ENCODE measurements at places on chromosomes 4 and X. TPM values are rescaled to one million over a fixed set of nuclear protein-coding genes. Genes with fewer than 3 reads are reported as not detected.

The NUDT10 gene
- total RNA-seq = not detected

The UGT8 gene
- not detected for total RNA-seq

The C1QTNF7 gene
- total RNA-seq = not detected

The FATE1 gene
- total RNA-seq = not detected

DNA sequence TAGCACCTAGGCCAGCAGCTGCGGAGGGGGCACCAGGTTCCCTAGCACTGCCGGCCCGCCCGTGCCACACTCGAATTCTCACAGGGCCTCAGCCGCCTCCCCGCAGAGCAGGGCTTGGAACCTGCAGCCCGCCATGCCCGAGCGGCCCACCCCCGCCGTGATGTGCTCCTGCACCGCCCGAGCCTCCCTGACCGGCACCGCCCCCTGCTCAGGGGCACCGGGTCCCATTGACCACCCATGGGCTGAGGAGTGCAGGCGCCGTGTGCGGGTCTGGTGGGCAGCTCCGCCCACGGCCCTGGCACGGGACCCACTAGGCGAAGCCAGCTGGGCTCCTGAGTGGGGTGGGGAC lies 35.4 kb upstream of the ENPP6 start:
- DNase-seq = no peak
- no peak overlapping the region for H3K27ac ChIP-seq
- H3K36me3 ChIP-seq = no peaks in the 10 kb centered on the region
- no peak overlapping the region for H3K4me3 ChIP-seq
- H3K4me1 ChIP-seq = no peaks in the 10 kb centered on the region
- H3K27me3 ChIP-seq = peaks cover 4% of the 10 kb centered on the region

GRCh38 chrX:110315551-110315950 lies 2.3 kb downstream of the AMMECR1 start:
- peaks cover 27% of the 10 kb centered on the region for H3K4me1 ChIP-seq
- no peaks in the 10 kb centered on the region for H3K36me3 ChIP-seq
- no peaks in the 10 kb centered on the region for H3K27me3 ChIP-seq
- H3K27ac ChIP-seq = no peak overlapping the region
